ENCODE measurements at places on chromosomes 6 and 20. TPM values are rescaled to one million over a fixed set of nuclear protein-coding genes. Genes with fewer than 3 reads are reported as not detected.
A peak's percentile ranks its signal among the peaks of the same experiment; 100 is the strongest.

DNA sequence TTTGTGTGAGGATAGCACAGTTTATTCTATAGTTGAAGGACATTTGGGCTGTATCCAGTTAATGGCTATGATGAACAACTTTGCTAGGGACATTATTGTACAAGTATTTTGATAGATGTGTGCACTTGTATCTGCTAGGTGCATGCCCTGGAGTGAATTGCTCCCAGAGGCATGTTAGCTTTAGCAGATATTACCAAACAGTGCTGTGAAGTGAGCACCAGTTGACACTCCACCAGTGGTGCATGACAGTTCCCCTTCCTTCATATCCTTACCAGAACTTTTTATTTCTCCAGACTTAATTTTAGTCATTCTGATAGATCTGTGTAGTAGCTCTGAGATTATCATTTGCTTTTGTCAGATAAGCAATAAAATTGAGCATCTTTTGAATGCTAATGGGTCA is 48.9 kb upstream of the ENPP5 start:
- no peak for DNase-seq

- no peak for DNase-seq
Observed at GRCh38 chr20:50330504-50331313, 140.1 kb downstream of the CEBPB start.

DNA sequence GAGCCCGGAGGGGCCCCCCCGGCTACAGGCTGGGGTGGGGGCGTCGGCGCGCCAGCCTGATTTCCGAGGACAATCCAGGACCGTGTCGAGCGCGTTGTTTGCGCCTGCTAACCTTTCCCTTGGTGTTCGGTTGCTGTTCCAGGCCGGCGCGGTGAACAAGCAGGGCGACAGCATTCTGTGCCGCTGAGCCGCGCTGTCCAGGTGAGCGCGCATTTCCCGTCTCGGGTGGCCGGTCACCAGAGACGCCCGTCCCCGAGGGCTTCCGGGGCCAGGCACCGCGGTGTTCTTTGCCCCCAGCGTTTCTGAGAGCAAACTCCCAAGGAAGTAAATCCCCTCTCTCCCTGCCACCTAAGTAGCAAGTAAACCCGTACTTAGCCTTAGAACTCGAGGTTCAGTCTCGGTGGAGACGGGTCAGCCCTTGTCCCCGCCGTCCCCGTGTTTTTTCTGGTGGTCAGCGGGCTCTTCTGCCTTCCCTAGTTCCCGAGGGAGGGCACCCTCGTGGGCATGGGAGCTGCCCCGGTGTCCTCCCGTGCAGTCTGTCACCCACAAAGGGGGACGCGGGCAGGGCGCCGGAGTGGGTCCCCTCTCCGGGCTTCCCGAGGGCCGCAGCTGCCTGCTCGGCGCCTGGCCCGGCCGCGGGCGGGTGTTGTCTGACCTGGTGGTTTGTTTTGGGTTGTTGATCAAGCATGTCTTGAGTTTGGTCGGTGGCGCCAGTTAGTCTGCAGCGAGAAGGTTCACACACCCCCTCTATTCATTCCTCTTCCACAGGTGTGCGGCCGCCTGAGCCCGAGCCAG is 1.5 kb downstream of the ID4 start:
- no peak for DNase-seq

TMEM74B gene
- total RNA-seq: 4.2 TPM

GRCh38 chr6:101509536-101509935 is 116.0 kb downstream of the GRIK2 start:
- no peak for DNase-seq

GRCh38 chr20:39044501-39044900 is 82.4 kb downstream of the DHX35 start:
- DNase-seq: no peak

RNF217 gene
- total RNA-seq: 14.1 TPM

GRCh38 chr6:164477101-164477500 is 832.3 kb downstream of the C6orf118 start:
- no peak for DNase-seq

DNA sequence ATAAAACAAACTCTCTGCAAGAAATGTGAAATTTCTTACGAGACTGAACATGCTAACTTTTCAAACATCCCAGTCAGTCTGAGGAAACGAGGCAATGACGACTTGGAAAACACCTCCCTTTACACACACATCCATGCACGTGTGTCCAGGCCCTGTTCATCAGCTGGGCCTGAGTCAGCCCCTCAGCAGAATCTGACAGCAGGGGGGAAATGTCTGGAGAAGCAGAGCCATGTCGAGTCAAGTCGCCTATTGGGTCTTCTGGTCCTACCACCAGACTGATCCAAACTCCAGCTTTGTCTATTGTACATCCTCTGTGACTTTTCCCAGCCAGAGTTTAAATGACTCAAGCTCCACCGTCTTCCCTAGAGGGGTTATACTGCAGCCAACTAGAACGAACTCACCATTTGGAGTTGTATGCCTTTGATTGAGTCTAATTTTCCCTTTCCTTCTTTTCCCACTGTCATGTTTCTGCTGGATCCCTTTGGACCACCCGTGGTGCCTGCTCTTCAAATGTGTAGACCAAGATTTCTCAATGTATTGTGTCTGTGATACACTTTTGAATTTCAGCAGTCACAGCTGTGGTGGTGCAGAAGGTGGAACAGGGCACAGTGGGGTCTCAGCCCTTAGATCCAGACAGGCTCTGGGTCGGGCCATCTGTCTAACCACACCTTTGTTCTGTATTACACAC is 254.0 kb downstream of the CDC5L start:
- no peak for DNase-seq

DNA sequence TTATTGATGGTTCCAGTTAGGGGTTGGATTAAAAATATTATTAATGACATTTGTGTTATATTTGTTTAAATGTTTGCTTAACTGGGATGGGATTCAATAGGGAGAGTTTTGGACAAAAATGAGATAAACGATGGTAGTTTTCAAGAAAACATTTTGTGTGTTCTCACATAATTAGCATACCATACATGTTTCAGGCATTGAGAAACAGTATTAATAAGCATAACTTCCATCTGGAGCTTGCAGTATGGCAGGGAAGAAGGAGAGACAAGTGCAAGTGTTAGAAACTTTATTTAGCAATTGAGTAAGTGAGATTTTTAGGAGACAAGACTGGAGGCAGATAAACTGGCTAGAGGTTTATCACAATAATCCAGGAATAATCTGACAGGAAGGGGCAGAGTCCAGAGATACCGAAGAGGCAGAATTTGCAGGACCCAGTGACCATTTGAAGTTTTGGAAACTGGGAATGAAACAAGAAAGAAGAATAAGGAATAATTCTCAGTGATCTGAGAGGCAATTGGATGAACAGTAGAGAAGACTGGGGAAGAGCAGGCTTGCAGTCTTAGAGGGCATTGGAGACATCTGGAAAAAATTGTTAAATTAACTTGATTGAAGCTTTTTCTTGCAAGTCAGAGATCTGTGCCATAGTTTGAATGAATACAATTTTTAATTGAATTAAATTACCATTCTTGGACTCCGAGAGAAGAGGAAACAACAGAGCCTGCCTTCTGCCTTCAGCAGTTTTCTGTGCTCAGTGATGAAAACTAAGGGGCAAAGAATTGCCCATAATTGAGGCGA is 73.0 kb upstream of the PTCHD4 start:
- no peak for DNase-seq

DNA sequence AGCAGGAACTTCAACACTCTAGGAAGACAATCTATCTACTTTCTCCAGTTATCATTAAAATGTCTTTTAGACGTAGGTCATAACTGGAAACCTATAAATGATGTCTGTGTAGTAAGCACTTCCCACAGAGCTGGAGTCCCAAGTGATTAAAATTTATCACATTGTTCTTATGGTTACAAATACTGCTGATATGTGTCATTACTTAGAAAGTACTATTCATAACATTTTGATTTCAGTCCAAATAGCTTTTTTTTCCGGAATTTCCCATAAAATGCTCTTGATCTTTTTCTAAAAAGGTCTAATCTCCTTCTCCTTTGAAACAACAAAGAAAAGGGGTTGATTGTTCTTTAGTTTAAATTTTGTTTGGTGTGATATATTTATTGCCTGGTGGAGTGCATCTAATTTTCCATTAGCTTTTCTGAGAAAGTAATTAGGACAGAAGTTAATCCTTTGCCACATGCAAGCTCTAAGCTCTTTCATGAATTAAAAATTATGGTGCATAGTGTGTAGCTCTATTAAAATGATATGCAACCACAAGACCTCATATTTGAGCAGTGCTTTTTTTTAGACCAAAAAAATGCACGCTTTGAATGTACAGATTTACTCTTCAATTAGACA is 132.7 kb upstream of the TCF21 start:
- no peak for DNase-seq

NKX2-4 gene
- not detected for total RNA-seq

DNA sequence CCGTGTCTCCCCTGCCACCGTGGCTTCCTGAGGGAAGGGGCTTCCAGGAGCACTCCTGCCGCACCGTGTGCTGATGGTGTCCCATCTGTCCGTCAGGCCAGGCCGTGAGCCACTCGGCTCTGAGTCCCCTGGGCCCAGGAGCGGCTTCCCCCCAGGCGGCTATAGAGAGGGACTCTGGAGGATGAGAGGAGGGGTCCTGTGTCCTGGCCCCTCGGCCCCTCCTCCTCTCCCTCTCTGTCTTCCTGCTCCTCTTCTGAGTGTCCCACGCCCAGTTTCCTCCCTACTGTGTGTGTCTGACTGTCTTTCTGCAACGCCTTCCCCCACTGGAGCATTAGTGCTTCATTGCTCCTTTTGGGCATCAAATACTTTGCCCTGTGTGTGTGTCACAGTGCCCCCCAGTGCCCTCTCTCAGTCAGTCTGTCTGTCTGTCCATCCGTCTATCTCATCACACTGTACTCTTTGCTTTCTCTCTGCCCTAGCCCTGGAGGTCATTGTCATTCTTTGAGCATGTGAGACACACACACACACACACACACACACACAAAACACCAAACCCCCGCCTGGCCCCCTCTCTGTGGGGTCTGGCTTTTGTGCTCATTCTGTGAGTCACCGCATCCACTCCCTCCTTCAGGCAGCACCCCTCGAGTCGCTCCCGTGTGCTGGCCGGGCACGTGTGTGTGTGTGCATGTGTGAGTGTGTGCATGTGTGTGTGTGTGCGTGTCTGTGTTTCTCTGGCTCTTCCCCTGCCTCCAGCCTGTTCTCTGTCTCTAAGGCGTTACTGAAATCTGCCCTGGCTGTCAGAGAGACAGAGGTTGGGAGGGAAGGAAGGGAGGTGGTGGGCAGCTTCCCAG is 71.9 kb downstream of the SRC start:
- no peak for DNase-seq

OR2J1 gene
- total RNA-seq: not detected

GRCh38 chr6:29777310-29777709 is 50.3 kb upstream of the HLA-G start:
- DNase-seq: no peak

DNA sequence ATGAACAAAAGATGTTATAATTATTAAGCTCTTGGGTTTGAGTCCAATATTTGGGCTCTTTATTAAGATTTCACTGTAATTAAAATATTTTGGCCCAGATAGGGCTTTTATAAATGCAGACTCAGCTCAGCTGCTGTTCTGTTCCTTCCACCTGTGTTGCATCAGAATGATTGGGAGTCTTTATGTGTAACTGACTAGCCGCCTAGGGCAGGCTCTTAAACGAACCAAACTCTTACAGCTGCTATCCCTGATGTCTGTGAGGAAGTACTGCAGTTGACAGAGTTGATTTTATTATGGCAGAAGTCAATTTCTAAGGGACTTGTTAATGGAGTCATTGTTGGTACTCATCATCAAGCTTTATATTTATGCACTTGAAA is 144.7 kb downstream of the MYO6 start:
- no peak for DNase-seq

DNA sequence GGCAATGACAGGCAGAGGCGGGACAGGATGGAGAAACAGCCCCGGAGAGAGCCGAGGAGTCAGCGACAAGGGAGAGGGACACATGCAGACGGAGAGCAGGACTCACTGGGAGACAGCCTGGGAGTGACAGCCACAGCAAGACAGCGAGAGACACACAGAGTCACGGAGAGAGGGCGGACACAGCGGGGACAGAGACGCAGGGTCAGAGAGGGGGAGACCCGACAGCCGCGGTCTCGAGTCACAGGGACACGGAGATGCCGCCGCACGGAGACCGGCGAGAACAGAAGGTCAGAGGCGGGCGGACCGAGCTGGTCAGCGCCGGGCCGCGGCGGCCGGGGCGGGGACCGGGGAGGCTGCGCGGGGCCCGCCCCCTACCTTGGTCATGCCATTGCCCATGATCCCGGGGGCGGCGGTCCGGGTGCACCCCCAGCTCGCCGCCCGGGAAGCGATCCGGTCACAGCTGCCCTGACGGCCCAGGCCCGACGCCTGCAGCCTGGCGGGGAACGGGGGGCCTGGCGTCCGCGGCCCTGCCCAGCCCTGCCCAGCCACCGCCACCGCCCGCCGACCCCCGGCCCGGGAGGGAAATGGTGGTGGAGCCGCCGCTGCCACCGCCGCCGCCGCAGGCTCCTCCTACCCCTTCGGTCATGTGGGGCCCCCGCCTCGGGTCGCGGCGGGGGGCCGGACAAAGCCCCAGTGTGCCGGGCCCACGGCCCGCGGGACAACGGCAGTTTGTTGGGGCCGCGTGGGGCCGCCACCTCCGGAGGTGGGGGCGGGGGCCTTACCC is at the start of the genes DUSP15 and TTLL9:
Gene DUSP15 (minus strand): TSS at position 586 of the 784 bp plus-strand sequence. CDS start 190 bp downstream, at position 396.
Gene TTLL9 (plus strand): TSS at position 693 of the 784 bp plus-strand sequence. CDS start 493 bp downstream, outside the sequence.
- DNase-seq: peak; percentile 39

XRN2 gene
- 33.7 TPM for total RNA-seq

DNA sequence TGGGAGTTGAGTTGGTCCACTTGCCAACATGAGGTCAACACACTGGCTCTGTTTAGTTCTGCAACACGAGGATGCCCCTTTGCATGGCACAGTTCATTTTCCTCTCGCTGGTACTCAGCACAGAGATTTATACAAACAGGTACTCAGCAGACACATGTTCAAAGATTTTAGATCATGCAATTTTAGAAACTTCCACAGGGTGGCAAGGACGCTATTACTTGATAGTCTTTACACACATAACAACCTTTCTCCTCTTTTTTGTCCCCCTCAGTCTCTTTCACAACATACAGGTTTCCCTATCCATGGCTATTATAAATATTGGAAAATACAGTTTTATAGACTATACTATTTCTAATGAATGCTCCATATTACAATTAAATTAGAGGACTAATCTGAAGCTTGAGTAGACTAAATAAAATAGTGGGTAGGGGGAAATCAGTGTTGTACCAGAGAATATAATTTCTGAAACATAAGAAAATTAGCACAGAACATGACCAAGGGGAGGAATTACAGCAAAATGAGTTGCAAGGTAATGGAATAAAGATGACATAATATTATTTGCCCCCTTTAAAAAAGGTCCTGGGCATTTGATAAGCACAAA is 331.8 kb upstream of the BTBD3 start:
- no peak for DNase-seq

GRCh38 chr6:127515794-127516661 is 3.1 kb downstream of the MTCL3 start:
- peak; percentile 66 for DNase-seq

MEP1A gene
- not detected for total RNA-seq

DNA sequence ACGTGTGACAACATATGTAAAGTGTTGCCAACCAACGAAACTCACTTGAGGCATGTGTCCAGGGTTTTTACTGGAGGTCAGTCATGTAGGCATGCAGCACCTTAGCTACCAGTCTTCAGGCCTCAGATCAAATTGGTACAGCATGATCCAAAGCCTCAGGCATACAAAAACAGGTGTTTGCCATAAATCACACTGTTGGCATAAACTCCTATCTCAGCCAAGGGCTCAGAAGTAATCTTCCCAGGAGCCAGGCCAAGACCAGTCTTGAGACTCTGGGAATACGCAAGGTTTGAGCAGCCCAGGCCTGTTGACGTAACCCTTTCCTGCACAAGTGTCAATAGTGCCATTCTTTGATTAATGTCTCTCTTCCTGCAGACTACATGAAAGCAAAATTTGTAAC is 163.5 kb downstream of the PRL start:
- no peak for DNase-seq

Measured in left ventricle myocardium inferior (tissue), 1 donor.